Hepatocyte (in vitro differentiated cells): ENCODE measurements at places on chromosomes 7 and 10.

DNA sequence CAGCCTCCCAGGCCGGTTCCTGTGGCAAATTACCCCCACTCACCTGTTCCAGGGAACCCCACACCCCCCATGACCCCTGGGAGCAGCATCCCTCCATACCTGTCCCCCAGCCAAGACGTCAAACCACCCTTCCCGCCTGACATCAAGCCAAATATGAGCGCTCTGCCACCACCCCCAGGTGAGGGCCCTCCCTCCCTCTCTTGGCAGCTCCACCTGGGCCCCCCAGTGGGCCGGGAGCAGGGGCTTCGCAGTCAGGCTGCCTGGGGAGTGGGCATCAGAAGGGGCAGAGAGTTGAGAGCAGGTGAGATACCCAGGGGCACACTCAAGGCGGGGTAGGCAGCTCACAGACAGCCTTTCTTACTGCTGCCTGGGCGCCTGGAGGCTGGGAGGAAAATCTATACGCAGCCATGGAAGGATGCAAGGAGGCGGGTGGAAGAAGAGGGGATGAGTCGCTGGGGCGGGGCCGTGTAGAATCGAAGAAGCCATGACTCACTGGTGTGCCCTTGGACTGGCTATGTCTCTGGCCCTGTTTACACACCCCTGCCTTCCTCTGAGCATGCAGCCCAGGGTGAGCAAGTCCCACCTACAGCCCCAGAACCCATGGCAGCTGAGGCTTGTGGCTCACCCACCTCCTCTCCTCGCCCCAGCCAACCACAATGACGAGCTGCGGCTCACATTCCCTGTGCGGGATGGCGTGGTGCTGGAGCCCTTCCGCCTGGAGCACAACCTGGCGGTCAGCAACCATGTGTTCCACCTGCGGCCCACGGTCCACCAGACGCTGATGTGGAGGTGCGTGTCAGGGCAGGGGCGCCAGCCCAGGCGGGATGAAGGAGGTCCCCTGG lies 48.6 kb upstream of the PPIF start:
- DNase-seq: peak; percentile 85

DNA sequence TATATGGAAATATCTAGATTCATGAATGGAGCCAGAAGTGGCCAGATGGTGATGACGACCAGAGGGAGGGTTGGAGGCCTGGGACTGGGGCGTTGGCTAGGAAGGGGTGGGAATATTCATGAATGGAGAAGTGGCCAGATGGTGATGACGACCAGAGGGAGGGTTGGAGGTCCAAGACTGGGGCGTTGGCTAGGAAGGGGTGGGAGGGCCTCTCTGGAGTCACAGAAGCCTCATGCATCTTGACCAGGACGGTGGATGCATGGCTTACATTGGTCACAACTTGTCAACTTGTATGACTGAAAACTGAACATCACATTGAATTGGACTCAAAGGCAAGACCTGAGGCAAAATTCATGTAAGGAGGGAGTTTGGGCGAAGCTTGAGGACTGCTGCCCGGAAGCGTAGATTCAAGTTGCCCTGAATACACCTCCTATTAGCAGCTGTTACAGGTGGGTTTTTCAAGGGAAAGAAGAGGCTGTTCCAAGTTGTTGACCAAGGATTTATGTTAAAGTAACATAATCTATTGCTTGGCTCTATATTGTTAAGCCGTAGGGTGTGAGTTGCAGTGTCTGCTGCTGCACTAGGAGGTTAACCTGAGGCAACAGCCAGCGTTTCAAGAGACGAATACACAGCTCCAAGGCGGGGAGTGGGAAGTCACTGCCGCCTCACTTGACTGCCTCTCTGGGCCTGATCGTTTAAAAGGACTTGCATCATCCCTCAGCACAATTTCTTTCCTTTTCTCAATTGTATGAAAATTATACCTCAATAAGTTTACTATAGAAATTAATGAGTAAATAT lies 55.1 kb upstream of the FAM20C start:
- no peak for DNase-seq

- DNase-seq: peak; percentile 75
These were observed 117.7 kb downstream of the APBB1IP start for GRCh38 chr10:26555719-26556368.

DNA sequence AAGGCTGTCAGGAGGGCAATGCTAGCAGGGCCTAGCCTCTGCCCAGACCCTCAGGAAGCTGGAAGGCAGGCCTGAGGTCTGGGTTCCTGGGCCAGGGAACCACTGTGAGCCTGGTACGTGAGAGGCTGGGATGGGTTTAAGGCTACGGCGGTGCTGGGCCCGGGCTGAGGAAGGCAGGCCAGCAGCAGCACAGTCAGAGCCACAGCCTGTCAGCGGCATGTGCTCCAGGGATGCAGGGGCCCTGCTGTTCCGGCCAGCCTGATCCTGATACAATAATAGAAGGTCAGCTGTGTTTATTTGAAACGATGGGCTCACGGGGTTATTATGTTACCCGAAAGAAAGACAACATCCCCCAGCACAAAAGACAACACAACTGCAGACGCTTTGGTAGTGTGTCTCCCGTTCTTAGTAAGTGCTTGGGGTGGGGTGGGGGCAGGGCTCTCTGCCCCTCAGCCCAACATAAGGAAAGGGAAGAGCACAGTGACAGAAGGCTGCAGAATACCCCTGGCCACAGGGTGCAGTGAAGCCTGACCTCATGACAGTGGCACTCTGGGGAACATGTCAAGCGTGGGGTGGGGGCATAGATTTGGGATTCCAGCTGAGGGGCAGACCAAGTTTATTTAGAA lies 95.0 kb downstream of the COL13A1 start:
- DNase-seq: no peak

DNA sequence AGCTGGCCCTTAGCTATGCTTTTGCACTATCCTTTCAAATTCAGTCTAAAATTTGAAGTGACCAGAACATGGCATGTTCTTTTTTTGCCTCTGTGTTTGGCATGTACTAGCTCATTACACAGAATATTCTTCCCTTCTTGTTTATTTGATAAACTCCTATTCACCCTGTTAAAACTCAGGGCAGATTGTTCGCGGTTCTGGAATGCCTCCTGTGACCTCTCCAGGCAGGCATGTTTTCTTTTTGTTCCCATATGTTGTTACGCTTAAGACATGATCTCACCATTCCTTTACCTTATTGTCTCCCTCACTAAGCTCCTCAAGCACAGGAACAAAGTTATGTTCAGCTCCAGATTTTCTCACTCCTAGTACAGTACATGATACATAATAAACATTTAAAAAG lies 181.7 kb downstream of the CCSER2 start:
- DNase-seq: no peak

DNA sequence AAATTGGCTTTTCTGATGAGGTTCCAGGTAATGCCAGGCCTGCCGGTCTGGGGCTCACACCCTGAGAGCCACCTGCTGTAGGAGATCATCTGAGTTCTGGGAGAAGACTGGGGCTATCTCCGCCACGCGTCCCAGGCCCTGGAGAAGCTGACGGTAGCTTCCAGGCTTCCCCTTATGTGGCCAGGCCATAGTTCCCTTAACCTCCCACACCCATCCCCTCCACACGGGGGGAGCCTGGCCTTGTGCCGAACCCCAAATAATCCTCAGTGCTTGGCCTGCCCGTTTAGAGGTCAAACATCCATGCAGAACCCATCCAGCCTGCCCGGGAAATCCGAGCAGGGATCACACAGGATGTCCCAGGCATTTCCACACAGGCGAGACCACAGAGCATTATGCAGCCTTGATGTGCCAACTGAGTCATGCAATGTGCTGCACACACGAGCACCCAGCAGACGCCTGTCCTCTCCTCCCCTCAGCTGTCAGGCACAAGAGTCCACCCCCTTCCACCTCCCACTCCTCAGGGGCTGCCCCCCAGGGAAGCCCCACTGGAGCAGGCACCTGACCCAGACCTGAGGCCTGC lies 176.2 kb downstream of the PRKAG2 start:
- no peak for DNase-seq

DNA sequence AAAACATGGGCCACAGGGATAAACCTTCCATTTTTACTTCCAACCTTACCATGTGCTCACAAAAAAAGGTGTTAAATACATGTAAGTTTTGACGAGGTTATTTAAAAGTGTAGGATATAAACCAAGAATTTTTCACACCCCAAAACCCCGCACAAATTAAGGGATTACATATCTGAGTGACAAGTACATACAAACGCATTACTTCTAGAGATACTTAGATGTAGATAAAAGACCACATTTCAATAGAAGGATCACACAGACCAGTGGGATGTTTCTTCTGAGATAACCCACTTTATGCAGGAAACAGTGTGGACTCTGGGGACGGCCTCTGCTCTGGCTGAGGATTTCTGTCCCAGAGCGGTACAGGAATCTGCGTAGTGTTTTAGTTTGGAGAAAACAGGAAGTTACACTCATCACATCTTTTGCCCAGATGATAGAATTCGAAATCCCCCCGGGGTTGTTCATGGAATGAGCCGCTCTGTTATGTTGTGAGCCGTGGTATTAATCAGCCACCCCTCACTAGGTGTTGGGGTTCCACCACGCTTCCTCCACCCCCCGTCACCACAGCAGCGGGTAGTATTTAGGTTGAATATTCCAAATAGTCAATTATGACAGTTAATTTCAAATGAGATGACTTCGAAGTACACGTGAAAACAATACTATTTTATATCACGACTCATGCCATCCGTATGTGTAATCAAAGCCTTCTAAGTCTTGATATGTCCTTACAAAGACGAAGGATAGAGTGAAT lies 1.3 kb upstream of the CUL1 start:
- DNase-seq: no peak

DNA sequence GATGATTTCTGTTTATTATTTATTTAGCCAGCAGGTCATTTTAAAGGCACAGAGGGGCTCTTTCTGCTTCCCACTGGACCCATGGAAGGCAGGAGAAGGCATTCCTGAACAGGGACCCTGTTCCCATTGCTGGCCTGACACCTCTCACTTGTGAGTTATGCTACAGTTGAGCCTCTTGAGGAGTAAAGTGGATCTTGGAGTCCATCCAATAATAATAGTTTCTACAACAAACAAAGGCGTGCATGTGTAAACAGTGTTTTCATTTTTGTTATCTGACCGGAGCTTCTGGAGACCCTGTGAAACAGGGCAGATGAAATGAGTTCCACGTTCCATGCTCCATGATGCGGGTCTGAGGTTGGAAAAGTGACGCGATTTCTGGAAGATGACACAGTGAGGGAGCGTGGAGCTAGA lies 127.3 kb upstream of the HABP2 start:
- no peak for DNase-seq

- DNase-seq: no peak
These were observed 39.0 kb downstream of the MAD1L1 start for GRCh38 chr7:2193575-2194305.

GRCh38 chr10:99981581-99982199 lies 28.1 kb downstream of the DNMBP start:
- no peak for DNase-seq
